ENCODE measurements at places on chromosomes 1 and 21.
A peak's percentile ranks its signal among the peaks of the same experiment; 100 is the strongest.

GRCh38 chr1:209265301-209265700, 318.2 kb upstream of the CAMK1G start:
- H3K36me3 ChIP-seq: no peaks in the 10 kb centered on the region
- peaks cover 5% of the 10 kb centered on the region for H3K27me3 ChIP-seq
- no peak overlapping the region for H3K27ac ChIP-seq
- DNase-seq: no peak
- H3K4me3 ChIP-seq: no peak overlapping the region

DNA sequence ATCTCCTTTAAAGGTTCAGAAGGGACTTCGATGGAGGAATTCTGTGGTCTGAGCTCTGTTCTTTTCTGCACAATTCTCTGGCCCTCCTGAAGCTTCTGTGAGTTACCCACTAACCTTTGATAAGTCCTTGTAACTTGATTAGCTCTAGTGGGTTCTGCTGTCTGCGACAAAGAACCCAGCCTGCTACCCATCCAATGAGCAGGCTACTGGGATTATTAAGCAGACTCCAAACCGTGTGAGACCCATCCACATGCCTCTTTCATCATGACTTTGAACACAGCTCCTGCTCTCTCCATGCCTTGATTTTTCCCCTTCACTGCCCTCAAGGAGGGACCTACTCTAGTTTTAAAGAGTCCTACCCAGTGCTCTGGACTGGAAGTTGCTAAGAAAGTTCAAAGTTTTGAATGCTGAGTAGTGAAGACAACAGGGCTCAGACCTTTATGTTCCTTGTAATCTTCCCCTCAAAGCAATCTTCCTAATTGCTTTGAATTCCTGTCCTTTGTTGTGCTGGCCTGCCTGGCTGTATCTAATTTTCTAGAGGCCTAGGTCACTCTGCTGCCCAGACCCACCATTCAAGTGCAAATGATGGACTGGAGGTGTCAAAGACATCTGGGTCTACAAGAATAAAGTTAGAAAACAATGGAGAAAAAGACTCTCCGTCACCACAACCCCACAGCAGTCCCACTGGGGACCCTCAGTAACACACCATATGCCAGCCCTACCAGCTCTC, 146.9 kb downstream of the RHOU start:
- no peaks in the 10 kb centered on the region for H3K27me3 ChIP-seq
- no peak overlapping the region for H3K4me3 ChIP-seq
- no peaks in the 10 kb centered on the region for H3K36me3 ChIP-seq

- H3K27ac ChIP-seq: peak overlapping the region; percentile 48
- H3K27me3 ChIP-seq: peaks cover 6% of the 10 kb centered on the region
- H3K4me1 ChIP-seq: peaks cover 53% of the 10 kb centered on the region
- DNase-seq: no peak
- H3K36me3 ChIP-seq: peaks cover 12% of the 10 kb centered on the region
- H3K4me3 ChIP-seq: no peak overlapping the region
These were observed 13.2 kb downstream of the PDXK start for GRCh38 chr21:43731891-43732711.

DNA sequence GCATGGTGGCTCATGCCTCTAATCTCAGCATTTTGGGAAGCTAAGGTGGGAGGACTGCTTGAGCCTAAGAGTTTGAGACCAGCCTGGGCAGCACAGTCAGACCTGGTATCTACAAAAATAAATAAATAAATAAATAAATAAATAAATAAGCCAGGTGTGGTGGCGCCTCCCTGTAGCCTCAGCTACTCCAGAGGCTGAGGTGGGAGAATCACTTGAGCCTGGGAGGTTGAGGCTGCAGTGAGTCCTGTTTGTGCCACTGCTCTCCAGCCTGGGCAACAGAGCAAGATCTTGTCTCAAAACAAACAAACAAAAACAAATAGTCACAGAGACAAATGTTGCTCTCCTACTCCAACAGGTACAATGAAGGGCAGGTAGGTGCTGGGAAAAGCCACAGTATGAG, 242.4 kb upstream of the POU3F1 start:
- H3K4me3 ChIP-seq: no peak overlapping the region
- DNase-seq: no peak
- H3K36me3 ChIP-seq: no peaks in the 10 kb centered on the region
- no peaks in the 10 kb centered on the region for H3K4me1 ChIP-seq
- H3K27me3 ChIP-seq: peaks cover 13% of the 10 kb centered on the region
- H3K27ac ChIP-seq: no peak overlapping the region

DNA sequence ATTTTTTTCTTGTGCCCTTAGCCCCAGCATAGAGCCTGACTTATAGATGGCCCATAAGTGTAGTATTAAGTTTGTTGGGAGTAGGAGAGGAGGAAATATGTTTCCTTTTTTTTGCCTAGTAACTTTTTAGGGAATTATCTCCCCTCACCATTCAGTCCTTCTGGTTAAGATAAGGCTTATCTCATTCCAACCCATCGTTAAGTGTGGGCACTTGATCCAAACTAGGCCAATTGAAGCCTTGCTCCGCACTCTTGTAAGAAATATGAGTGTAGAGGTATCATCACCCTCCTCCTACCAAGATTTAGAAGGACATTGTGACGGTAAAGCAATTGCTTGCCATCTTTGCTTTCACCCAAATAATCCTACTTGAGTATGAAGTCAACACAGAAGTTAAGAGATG, 8.8 kb upstream of the FGGY start:
- no peak overlapping the region for H3K4me3 ChIP-seq
- DNase-seq: no peak
- H3K4me1 ChIP-seq: peaks cover 27% of the 10 kb centered on the region

DNA sequence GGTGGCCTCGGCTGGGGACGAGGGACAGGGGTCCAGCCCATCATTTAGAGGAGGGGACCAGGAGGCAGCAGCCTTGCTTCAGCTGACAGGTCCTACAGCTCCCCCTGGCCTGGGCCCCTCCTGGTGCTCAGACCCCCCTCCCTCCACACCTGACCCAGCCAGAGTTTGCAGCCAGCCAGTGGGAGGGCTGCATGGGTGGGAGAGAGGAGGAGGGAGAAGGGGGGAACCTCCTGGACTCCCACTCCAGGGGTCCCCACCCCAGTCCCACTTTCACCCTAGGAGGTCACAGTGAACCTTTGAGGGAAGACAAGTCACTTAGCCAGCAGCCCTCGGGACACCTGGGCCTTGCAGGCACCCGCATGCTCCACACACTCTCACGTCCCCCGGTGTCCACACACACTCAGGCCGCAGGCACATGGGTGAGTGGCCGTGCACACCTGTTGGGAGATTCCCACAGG, 108.9 kb upstream of the ZBTB40 start:
- no peak overlapping the region for H3K27ac ChIP-seq
- H3K4me1 ChIP-seq: peaks cover 7% of the 10 kb centered on the region
- H3K36me3 ChIP-seq: no peaks in the 10 kb centered on the region
- peaks cover 49% of the 10 kb centered on the region for H3K27me3 ChIP-seq

DNA sequence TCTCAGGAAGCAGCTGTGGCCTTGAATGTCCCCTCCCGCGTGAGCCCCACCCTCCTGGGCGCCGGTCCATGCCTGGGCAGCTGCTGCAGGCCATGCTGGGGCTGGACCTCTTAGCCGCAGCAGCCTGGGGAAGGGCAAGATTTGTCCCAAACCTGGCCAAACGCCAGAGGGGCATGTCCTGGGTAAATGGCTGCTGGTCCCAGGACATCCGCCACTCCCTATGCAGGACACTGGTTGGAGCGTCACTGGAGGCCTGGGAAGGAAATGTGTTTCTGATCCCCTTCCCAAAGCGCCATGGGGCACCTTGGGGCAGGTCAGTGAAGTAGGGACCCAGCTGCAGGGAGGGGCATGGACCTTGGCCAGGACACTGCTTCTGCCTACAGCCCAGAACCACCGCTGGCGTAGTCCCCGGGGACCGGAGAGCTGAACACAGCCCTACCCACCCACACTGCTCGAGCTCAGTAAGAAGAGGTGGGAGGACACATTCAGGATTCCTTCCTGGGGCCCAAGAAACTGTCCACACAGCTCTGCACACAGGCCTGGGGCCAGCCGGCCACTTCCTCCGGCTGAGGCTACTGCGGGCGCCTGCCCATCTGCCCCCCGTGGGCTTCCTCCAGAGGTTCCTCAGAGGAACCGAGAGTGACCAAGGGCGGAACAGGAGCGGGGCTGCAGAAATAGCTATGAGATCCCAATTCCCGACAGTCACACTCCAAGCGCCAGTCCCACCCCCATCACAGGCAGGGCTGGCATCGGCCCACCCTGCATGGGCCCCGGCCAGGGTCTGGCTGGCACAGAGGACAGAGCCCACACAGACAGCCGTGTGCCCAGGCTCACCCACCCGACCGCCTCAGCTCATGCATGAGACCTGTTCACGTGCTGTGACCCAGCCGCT, 10.8 kb upstream of the PLEKHG5 start:
- H3K4me1 ChIP-seq: peaks cover 6% of the 10 kb centered on the region
- no peak overlapping the region for H3K27ac ChIP-seq
- no peak overlapping the region for H3K4me3 ChIP-seq
- peaks cover 12% of the 10 kb centered on the region for H3K27me3 ChIP-seq

DNA sequence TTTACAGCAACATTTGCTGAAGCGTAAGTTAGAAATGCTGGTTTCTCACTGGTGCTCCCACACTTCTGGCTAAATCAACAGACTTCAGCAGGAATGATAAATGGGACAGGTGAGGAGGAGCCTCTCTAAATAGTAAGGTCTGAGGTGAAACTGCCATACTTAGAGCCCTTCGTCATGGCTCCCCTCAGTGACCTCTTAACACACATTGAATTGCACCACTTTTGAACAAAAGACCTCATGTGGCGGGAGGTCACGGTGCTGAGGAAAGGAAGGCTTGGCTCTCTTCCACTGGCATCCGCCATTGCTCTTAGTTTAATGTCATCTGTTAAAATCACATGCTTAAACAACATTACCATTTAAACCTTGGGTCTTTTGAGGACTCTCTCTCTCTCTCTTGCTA, 3.4 kb downstream of the MAP3K7CL start:
- H3K4me3 ChIP-seq: no peak overlapping the region
- H3K27me3 ChIP-seq: no peaks in the 10 kb centered on the region
- H3K36me3 ChIP-seq: no peaks in the 10 kb centered on the region
- H3K4me1 ChIP-seq: peaks cover 41% of the 10 kb centered on the region
- no peak for DNase-seq

GRCh38 chr21:17866590-17866989, 47.4 kb upstream of the C21orf91 start:
- H3K27ac ChIP-seq: no peak overlapping the region
- no peaks in the 10 kb centered on the region for H3K4me1 ChIP-seq
- no peak overlapping the region for H3K4me3 ChIP-seq
- peaks cover 5% of the 10 kb centered on the region for H3K27me3 ChIP-seq
- no peaks in the 10 kb centered on the region for H3K36me3 ChIP-seq
- no peak for DNase-seq

GRCh38 chr1:17948594-17948993, 159.0 kb upstream of the IGSF21 start:
- no peak overlapping the region for H3K27ac ChIP-seq
- no peak for DNase-seq
- no peaks in the 10 kb centered on the region for H3K36me3 ChIP-seq
- no peaks in the 10 kb centered on the region for H3K4me1 ChIP-seq

- H3K4me3 ChIP-seq: no peak overlapping the region
- H3K4me1 ChIP-seq: peaks cover 5% of the 10 kb centered on the region
- H3K27ac ChIP-seq: no peak overlapping the region
These were observed 58.6 kb downstream of the FMO4 start for GRCh38 chr1:171372418-171373084.

DNA sequence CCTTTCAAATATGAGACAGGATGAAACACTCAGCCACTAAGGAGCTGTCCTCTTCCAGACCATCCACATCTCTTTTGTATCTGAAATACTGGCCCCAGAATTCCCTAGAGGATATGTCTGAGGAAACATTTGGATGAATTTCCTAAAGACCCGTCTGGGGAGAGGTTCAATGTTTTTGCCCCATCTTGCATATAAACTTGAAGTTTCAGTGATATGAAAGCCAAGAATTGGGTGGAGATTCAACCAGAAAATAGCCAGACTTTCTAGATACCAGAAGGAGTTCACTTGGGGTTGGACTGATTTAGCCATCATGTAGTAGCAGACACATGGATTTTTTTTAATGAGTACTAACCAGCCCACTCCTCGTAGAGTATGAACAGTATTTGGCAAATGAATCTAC, 182.0 kb downstream of the PLPP3 start:
- H3K27ac ChIP-seq: no peak overlapping the region
- H3K36me3 ChIP-seq: no peaks in the 10 kb centered on the region
- H3K27me3 ChIP-seq: peaks cover 4% of the 10 kb centered on the region

- H3K36me3 ChIP-seq: no peaks in the 10 kb centered on the region
- peaks cover 15% of the 10 kb centered on the region for H3K4me1 ChIP-seq
- DNase-seq: no peak
- peaks cover 51% of the 10 kb centered on the region for H3K27me3 ChIP-seq
- no peak overlapping the region for H3K4me3 ChIP-seq
- no peak overlapping the region for H3K27ac ChIP-seq
These were observed 28.2 kb downstream of the PKP1 start for GRCh38 chr1:201311356-201312011.

- no peak for DNase-seq
- H3K4me1 ChIP-seq: no peaks in the 10 kb centered on the region
- H3K27ac ChIP-seq: no peak overlapping the region
These were observed 15.3 kb downstream of the BEND5 start for GRCh38 chr1:48761411-48761810.

All from HFFc6 (cell line).